ENCODE measurements at places on chromosomes 7 and 10. TPM values are rescaled to one million over a fixed set of nuclear protein-coding genes. Genes with fewer than 3 reads are reported as not detected.

Gene TRIP6
- 75.5 TPM for total RNA-seq

Gene KCNIP2
- 5.5 TPM for total RNA-seq

Gene PRPS1L1
- not detected for total RNA-seq

Gene FGFBP3
- total RNA-seq, result 3.3 TPM

Gene KCNMA1
- total RNA-seq, result 20.7 TPM

Gene MOGAT3
- 6.3 TPM for total RNA-seq

Gene IFRD1
- 78.8 TPM for total RNA-seq

Gene AQP1
- total RNA-seq, result 0.19 TPM

Gene SLC29A4
- 34.6 TPM for total RNA-seq

Gene BEND7
- 24.6 TPM for total RNA-seq

Gene DUSP5
- total RNA-seq, result 15.0 TPM

Gene CHCHD2
- 459 TPM for total RNA-seq

Measured in Caco-2 (cell line).